DMS79 (cell line): ENCODE measurements at places on chromosomes 11 and 22.

GRCh38 chr11:95728094-95728493, 61.5 kb downstream of the FAM76B start:
- DNase-seq, result no peak

GRCh38 chr22:20224917-20225692, 43.0 kb downstream of the RTN4R start:
- DNase-seq, result no peak

- no peak for DNase-seq
These were observed 79.1 kb upstream of the WNT7B start for GRCh38 chr22:46055911-46056545.

DNA sequence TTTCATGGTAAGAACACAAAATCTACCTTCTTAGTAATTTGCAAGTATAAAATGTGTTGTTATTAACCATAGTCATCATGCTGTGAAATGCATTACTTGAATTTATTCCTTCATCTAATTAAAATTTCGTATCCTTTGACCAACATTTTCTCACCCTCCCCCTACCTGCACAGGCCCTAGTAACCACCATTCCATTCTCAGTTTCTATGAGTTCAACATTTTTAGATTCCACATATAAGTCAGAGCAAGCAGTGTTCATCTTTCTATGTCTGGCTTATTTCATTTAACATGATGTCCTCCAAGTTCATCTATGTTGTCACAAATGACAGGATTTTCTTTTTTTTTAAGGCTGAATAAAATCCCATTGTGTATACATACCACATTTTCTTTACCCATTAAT, 43.5 kb upstream of the CCDC179 start:
- no peak for DNase-seq

GRCh38 chr11:109641549-109641948, 219.6 kb downstream of the C11orf87 start:
- no peak for DNase-seq

DNA sequence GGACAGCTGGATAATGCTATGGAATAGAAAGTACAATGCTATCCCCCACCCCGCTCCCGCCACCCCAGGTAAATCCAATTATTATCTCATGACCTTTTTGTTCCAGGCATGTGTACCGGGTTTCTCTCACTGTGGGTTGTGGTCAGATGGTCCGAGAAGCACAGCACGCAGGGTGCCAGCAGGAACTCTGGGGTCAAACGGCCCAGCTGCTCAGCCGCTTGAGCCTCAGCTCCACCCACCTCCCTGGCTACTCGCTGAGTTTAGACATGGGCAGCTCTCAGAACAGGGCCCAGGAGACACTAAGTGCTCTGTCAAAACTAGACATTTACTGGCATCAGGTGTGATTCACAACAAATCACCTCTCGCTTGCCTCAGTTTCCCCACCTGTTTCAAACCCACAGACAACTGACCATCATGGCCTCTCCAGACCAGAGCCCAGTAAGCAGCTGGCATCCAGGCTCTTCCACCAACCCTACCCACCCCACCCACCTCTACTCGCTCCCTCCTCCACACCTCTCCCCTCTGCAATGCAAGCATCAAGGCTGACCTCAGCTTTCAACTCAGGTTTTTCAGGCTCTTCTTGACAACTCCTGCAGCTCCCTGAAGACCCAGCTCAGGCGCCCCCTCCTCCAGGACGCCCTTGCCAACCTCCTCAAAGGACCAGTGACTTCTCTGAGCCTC, 13.0 kb upstream of the MFNG start:
- no peak for DNase-seq

DNA sequence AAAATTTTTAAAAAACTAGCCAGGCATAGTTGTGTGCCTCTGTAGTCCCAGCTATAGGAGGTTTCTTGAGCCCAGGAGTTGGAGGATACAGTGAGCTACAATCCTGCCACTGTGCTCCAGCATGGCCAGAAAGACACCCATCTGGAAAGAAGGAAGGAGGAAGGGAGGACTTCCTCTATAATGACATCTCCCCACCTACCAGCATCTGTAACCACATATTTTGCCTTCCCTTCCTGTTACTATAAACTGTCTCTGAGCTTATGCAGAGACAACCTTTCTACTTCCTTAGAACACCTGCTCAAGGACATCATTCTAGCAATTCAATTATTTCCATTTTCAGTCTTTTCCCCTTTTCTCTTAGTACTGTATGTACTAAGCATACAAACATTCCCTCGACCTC, 2.2 kb upstream of the NUP160 start:
- no peak for DNase-seq

DNA sequence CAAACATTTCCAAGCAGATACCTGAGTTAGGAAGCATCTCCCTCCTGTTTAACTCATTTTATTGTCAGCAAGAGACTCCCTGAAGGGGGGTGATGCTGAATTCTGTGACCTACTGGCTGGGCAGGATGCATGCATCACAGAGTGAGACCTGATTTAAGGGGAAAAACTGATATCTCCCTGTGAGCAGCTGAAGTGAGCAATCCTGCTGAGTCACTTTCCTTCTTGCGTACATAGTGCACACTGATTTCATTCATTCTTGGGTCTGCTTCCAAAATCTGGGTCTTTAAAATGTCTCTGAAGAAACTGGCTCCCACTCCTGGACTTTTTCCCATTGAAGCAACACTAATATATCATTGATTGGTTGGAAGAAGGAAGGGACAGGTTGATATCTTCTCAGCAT, 23.3 kb downstream of the P4HA3 start:
- no peak for DNase-seq

DNA sequence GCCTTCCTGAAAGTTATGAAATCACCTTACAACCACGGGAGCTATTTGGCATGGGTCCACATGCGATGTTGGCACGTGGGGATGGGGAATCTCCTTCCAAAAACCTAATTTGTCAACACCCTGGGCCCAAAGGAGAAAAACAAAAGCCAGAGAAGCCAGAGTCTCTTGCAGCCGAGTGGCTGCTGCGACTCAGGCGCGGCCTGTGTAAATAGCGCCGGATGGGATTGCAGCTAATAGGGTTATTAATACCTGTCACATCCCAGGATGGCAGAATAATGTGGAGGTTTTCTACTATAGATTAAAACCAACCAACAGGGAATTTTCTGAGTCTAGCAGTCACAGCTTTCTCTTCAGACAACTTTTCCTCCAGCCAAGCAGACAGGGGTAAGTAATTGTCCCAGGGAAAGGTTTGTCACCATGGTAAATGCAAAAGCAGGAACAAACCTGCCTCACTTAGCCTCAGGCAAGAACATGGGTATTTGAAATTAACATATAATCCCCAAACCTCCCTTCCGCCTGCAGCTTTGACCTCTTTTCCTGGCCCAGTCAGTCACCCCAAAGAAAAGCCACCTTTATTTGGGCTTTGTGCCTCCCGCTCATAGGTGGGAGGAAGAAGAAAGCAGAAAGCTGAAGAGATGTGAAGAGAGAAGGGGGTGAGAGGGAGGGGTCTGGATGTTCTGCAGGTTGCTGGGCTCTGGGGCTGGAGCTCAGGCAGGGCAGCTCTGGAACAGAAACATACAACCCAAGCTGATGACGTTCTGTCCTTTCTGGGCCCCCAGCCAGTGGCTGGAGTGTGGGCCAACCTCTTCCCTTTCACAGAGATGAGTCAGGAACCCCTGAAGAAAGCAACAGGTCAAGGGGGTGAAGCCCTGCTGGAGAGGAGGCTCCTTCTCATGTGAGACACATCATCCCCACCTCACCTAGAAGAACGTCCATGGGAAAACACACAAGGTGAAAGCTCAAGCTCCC, 376.5 kb downstream of the NXPE2 start:
- no peak for DNase-seq

DNA sequence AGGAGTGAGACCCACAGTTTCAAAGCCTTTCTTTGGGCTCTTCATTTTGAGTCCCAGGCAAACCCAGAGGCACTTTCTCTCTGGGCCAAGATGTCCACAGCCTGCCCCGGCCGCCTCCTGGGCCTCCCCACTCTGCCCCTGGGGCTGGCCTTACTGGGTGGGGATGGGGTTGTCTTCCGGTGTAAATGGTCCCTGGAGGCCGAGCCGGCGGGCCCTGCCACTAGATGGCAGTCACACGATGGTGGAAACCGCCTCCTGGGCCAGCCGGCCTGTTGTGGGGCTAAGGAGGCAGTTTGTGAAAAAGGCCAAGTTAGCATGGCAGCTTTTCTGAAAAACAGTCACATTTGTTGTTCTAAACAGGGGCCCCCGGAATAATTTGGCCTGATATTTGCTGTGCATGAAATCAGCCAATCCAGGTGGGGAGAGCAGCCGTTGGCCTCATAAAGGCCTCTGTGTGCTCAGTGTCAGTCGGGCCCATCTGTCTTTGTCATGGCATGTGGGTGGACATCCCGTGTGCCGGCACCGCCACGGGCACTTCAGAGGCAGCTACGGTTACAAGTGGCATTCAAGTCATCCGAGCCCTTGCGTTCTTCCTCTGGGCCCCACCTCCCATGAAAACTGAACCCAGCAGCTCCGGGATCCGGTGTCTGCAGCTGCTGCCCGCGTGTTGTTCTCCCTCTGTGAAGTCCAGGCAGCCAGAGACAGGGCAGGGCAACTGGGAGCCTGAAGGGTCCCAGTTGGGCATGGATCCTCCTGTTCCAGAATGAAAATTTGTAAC, 6.5 kb downstream of the MRPL23 start:
- no peak for DNase-seq

DNA sequence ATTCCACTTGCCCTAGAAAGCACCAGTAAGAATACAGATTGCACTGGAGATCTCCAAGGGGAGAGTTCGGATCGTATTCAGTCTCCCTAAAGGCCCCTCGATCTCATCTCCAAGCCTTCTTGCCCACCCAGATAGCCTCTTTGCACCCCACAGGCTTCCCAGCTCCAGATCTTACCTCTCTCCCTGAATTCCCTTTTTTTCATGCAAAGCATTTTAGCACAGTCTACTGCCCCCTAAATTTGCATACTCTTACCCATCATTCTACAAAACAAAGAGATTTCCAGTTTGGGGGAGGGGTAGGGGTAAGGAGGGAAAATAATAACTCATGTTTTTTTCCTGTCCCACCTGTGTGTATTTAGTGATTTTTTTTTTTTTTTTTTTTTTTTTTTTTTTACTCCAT, 105.2 kb downstream of the NAV2 start:
- no peak for DNase-seq

GRCh38 chr11:102592634-102593581, 32.2 kb downstream of the MMP20 start:
- DNase-seq, result no peak

DNA sequence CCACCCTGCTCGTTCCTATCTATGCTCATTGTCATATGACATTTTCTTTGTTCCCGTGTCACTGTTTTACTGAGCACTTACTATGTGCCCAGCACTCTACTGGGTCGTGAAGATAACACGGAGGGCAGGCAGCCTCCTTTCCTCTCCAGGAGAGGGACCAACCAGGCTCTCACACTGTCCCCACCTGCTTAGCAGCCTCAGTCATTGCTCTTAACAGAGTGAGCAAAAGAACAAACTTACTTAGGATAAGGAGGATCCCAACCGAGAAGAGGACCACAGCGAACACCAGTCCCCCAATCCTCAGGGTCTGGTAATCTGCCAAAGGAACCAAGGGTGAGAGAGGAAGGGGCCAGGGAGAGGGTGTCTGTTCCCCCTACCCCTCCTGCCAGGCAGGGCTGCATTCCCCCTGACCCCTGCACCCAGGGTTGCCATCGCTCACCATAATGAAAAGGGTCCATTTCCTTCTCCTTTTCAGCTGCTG, 17.0 kb upstream of the FXYD2 start:
- DNase-seq, result no peak

DNA sequence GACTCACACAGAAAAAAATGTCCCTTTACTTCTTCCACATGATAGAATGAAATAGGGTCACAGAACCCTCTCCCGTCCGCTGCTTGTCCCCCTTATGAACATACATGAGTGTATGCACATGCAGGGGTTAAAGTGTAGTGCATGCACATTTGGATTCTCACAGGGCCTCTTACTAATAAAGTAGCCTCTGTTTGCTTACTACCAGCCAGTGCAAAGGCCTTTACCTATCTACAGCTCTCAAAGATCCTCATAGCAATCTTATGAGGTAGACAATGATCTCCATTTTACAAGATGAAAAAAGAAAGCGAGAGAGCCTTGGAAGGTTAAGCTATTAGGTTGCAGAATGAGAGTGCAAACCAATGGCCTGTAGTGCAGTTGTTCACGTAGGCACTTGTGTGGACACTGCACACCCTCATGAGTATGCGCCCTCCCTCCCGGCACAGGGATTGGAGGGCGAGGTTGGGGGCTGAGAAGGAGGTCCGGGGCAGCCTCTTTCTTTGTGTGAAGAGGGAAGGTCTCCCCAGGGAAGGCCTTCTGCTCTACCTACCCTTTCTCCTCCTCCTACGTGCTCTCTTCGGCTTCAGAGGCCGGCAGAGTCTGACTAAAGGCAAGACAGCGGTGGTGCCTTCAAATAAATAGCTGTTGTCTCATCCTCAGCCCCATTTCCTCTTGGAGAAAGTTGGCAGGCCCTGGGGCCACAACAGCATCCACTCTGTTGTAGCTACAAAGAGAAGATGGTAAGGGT, 91.3 kb downstream of the CEP164 start:
- DNase-seq, result no peak

DNA sequence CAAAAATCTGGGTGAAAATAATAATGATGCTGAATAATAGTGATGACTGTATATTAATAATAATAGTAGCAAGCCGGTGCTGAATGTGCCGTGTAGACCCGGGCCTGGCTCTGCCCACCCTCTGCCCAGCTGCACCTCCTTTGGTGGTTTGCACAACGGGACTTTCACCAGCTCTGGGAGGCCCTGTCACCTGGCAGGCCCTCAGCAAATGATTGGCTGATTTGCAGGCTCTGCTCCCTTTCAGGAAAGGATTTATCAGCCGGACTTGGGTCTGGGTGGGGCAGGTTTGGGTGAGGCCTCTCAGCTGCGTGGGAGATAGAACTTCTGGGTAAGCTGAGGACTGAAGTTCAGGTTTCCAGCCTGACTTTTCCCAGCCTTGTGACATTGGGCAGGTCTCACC, 21.4 kb downstream of the KIAA1671 start:
- no peak for DNase-seq
